T-cell (primary cell): ENCODE measurements at places on chromosomes 7 and 10.

- no peak for DNase-seq
Observed at GRCh38 chr7:158255558-158255957, 332.1 kb downstream of the PTPRN2 start.

DNA sequence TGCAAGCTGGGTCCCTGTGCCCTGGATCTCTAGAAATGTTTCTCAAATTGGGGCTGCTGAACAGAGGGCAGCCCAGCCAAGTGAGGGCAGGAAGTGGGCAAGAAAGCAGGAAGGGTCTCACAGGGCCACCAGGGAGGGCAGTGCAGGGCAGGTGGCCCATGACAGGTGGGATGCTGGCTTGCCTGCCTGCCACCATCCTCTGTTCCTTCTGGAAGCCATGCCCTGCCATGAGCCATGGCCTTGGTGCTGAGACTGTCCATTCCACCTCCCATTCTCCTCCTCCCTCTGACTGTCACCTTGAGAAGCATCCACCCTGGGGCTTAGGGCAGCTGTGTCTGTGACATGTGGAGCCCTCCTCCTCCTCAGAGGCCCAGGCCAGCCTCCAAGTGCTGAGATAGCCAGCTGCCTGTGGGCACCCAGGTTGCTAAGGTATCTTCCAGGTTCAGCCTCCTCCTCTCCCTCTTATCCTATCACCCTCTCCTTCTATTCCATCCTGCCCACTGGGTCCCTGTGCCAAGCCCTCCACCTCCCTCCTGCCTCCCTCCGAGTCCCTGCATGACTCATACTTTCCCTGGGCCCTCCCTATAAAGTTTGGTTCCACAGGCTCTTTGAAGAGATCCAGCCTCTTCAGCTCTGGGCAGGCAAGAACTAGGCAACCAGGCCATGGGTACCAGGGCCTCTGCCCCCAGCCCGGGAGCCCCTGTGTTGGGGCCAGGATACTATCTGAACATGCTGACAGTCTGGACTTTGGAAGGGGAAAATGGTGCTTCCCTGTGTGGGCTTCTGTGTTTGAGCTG is 1.3 kb downstream of the VSIR start:
- no peak for DNase-seq

GRCh38 chr10:27664461-27664860 is 81.2 kb downstream of the MKX start:
- DNase-seq: no peak

GRCh38 chr7:28329661-28330363 is 82.5 kb upstream of the CREB5 start:
- DNase-seq: peak; percentile 3

DNA sequence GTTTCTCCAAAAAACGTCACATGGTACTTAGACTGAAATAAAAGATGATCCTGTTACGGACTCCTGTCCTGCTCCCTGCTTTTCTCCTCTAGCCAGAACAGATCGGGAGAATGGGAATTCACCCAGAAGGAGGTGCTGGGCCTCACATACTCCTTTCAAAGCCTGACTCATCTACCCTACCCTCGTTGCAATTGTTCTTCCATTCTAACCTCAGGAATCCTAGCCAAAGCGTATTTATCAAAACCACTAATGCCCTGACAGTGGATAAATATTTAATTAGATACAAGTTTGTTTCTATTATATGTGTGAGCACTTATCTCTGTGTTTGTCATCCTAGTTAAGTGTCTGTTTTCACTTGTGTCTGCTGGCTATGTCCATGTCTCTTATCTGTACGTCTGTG is 21.7 kb downstream of the ZCWPW1 start:
- DNase-seq: no peak

GRCh38 chr7:139055674-139056073 is 19.8 kb upstream of the ZC3HAV1L start:
- DNase-seq: no peak

DNA sequence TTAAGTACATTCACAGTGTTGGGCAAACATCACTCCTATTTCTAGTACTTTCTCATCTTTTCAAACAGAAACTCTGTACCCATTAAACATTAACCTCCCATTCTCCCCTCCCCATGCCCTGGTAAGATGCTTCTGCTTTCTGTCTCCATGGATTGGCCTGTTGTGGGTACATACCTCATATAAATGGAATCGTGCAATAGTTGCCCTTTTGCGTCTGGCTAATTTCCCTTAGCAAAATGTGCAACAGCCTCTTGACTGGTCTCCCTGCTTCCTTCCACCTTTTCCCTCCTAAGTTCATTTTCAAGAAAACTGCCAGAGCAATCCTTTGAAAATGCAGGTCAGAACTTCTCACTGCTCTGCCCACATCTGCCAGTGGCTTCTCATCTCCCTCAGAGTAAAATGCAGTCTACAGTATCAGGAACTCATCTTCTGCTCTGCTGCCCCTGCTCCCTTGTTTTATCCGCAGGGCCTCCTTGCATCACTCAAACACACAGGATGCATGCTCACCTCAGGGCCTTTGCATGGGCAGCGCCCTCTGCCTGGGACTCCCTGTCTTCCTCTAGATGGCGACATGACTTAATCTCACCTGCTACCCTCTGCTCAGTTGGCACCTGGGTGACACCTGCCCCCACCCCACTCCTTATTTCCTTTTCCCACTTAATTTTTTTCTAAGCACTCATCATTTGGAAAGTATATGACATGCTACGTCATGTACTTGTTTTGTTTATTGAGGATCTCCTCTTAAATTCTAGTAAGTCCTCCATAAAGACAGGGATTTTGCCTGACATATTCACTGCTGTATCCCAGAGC is 44.3 kb upstream of the ECHDC3 start:
- no peak for DNase-seq

GRCh38 chr10:65900271-65900670 is 1025.6 kb upstream of the LRRTM3 start:
- DNase-seq: no peak

GRCh38 chr10:95262763-95263518 is 27.9 kb downstream of the PDLIM1 start:
- no peak for DNase-seq
